Spleen (tissue), 13 donors: ENCODE measurements at places on chromosomes 7 and 10. TPM values are rescaled to one million over a fixed set of nuclear protein-coding genes. Genes with fewer than 3 reads are reported as not detected.

STOX1 gene
- 0.29 TPM for polyA plus RNA-seq

AZGP1 gene
- 2.3 TPM for polyA plus RNA-seq

LLCFC1 gene
- polyA plus RNA-seq = not detected

LIPJ gene
- 0.57 TPM for polyA plus RNA-seq

ECHDC3 gene
- 14.8 TPM for polyA plus RNA-seq

PLAC9 gene
- polyA plus RNA-seq = 8.0 TPM

NRP1 gene
- polyA plus RNA-seq = 4.8 TPM

FGL2 gene
- 13.7 TPM for polyA plus RNA-seq

ADCYAP1R1 gene
- polyA plus RNA-seq = 0.04 TPM

MUC3A gene
- polyA plus RNA-seq = 0.29 TPM

NPC1L1 gene
- 0.03 TPM for polyA plus RNA-seq

STN1 gene
- polyA plus RNA-seq = 18.1 TPM

PNLIP gene
- not detected for polyA plus RNA-seq

EPO gene
- 0.13 TPM for polyA plus RNA-seq

STEAP1B gene
- 7.4 TPM for polyA plus RNA-seq

FLNC gene
- 0.42 TPM for polyA plus RNA-seq

SPDYE2B gene
- not detected for polyA plus RNA-seq

NRG3 gene
- not detected for polyA plus RNA-seq

NYAP1 gene
- 0.07 TPM for polyA plus RNA-seq

HTR7 gene
- 0.14 TPM for polyA plus RNA-seq

ACTR1A gene
- 54.3 TPM for polyA plus RNA-seq

SPDYE5 gene
- polyA plus RNA-seq = not detected

SLC13A4 gene
- not detected for polyA plus RNA-seq

THAP5 gene
- polyA plus RNA-seq = 8.9 TPM

VGF gene
- polyA plus RNA-seq = not detected

ATOH7 gene
- 0.10 TPM for polyA plus RNA-seq

CWF19L1 gene
- polyA plus RNA-seq = 23.6 TPM

SUN3 gene
- polyA plus RNA-seq = not detected

MYH16 gene
- polyA plus RNA-seq = not detected

HNRNPF gene
- 116 TPM for polyA plus RNA-seq
